ENCODE measurements at places on chromosomes 1 and 21.
A peak's percentile ranks its signal among the peaks of the same experiment; 100 is the strongest.

DNA sequence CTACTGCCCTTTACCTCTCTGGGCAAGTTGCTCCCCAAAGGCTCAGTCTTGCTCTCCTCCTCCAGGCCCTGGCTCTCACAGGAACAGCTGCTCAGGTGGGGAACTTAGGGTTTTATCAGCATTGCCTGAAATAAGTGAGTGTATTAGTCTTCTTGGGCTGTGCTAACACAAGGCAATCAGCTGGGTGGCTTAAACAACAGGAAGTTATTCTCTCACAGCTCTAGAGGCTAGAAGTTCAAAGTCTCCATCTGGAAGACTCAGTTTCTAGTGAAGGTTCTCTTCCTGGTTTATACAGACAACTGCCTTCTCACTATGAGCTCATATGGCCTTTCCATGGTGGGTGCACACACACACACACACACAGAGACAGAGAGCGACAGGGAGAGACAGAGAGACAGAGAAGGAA, 2.8 kb upstream of the CD1C start:
- no peak for DNase-seq

DNA sequence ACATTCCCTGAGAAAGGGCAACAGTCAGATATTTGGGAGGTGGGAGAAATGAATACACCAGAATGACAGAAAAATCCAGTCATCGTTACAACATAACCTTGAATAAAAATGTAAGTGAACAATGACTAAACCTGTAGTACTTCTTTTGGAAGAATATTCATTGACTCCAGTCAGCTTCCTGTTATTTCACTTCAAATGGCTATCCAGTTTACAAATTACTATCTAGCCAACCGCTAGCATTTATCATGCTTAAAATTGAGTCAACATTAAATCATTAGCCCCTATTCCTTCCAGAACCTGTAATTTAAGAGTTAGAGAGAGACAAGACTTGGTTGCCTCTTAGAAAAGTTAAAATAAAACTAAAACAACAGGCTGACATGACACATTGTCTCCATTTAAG, 33.6 kb downstream of the WLS start:
- no peak for DNase-seq

- DNase-seq, result no peak
These were observed 36.3 kb upstream of the FAM3B start for GRCh38 chr21:41280115-41280919.

DNA sequence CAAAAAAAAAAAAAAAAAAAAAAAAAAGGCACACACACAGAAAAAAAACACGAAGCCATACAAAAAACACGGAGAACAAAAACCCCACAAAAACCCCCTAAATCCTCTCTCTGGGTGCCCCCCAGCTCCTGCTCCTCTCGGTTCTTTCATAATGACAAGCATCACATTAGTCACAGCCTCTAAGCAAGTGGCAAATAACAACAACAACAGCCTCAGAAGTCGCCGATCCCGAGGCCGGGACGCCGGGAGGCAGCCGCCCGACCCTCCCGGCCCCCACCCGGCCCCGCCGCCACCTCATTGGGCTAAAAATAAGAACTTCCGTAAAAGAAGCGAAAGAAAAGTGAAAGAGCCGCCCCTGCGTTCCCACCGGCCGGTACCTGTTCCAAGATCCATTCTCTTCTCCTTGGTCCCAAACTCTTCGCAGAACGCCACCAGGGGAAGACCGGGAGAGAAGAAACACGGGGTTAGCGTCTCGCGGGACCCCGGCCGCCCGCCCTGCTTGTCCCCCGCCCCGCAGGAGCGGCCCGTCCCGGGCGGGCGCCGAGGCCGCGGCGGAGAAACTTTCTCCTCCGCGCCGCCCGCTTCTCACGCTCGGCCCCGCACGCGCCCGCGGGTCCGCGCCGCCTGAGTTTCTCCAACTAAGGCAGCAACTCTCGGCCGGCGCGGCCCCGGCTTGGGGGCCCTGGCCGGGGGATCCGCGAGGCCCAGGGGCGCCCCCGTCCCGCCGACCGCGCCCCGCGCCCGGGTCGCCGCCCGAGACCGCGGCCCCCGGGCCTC, 102.8 kb downstream of the CASZ1 start:
- DNase-seq, result no peak

DNA sequence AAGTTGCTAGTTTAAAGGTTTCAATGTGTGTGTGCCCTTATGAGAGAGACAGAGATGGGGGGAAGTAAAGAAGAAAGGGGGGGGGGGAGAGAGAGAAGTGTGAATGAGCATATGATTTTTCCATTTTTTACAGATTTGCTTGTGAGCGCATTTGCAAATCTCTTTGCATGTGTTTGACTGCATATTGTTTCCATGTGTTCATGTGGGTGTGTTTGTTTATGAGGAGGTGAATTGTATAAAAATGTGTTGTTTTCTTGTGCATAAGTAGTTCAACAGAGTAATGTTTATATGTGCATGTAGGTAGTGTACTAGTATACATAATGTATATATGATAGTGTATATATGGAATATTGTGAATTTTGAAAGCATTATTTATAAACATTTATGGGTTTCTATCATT, 205.9 kb upstream of the SPAG17 start:
- no peak for DNase-seq

- DNase-seq, result no peak
These were observed 82.3 kb downstream of the SSBP3 start for GRCh38 chr1:54323921-54324250.

GRCh38 chr1:28248273-28249012, 10.9 kb upstream of the SESN2 start:
- peak; percentile 61 for DNase-seq

DNA sequence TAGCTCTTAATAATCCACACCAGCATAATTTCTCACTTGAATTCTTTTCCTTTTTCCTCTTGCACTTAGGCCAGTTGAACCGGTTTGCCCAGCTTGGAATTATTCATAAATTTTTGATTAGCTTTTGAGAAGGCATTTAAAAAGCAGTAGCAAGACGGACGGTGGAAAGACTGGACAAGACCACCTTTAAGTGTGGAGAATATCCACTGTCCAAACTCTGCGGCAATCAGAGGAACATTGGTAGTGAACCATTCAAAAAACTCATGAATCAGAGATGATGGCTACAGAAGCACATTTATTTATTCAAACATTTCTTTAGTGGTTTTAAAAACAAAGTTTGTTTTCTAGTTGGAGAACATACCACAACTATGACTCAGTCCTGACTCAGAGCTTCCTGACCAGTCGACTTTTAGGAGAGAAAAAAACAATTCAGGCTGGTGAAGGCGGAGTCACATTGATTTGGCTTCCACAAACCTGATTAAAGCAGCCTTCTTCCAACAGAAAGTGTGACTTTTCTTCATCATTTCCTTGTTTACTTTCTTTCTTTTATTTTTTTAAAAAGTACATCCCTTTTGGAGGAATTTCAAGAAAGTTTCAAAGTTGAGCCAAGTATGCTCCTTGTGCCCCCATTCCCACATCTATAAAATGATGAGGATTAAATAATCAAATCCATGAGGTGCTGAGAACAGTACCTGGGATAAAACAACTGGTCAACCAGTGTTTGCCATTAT, 128.8 kb downstream of the ADSS2 start:
- DNase-seq, result peak; percentile 60

- peak; percentile 76 for DNase-seq
These were observed 57.6 kb downstream of the ABCA4 start for GRCh38 chr1:94063379-94063778.

DNA sequence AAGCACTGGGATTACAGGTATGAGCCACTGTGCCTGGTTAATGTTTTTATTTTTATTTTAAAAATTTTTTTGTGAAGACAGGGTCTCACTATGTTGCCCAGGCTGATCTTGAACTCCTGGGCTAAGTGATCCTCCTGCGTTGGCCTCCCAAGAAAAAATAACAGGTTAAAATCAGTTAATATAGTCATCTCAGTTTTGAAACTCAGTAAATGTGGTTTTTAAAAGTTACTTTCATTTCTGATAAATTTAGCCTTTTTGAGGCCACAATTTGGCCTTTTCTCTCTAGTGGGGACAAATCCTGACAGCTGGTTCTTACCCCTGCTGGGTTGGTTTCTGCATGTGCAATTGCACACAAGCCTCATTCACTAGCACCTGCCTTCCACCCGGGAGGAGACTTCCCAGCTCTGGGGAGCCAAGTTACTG, 13.3 kb downstream of the PMF1 start:
- no peak for DNase-seq

- no peak for DNase-seq
These were observed 36.2 kb downstream of the KCNN3 start for GRCh38 chr1:154833841-154834240.

DNA sequence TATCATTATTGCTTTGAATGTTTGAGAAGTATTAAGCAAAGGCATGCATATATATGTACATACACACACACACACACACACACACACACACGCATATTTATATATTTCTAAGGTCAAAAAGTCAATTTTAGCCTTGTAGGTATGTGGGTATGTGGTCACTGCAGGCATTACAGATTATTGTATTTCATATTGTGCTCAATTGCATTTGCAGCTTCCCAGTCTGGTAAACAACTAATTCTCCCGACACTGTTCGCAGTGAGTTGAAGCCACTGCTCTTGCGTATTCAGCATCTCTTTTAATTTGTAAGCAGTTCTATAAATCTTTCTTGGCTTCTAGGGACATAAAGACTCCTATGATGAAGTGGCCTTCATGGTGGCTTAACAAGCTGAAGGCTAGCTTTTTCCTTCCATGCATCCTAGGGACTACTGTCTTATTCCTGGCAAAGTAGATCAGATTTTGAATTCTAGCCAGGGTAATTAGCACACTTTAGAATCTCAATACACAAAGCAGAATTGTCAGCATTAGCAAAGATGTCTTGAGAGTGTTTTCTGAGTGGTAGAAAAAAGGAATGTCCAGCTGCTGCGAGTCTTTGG, 368.6 kb upstream of the NEGR1 start:
- DNase-seq, result no peak

GRCh38 chr1:203144661-203145060, 17.1 kb downstream of the ADORA1 start:
- DNase-seq, result peak; percentile 6

GRCh38 chr1:118117521-118117920, 67.5 kb downstream of the SPAG17 start:
- DNase-seq, result no peak

DNA sequence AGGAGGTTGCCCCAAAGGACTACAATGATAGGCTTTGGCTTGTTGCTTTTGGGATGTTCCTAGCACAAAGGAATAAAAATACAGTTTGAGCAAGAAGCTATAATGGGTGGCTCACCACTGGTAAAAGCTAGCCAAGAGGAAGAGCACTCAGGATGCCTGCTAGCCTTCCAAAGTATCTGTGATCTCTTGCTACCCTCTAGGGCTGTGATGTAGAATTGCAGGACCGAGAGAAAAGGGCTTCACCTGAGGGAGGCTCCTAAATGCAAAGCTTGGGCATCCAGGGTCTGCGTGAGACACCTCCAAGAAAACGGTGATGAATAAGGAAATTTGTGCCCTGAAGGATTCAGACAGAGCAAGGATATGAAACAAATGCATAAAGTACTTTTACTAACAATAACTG, 17.7 kb downstream of the IVL start:
- peak; percentile 18 for DNase-seq

DNA sequence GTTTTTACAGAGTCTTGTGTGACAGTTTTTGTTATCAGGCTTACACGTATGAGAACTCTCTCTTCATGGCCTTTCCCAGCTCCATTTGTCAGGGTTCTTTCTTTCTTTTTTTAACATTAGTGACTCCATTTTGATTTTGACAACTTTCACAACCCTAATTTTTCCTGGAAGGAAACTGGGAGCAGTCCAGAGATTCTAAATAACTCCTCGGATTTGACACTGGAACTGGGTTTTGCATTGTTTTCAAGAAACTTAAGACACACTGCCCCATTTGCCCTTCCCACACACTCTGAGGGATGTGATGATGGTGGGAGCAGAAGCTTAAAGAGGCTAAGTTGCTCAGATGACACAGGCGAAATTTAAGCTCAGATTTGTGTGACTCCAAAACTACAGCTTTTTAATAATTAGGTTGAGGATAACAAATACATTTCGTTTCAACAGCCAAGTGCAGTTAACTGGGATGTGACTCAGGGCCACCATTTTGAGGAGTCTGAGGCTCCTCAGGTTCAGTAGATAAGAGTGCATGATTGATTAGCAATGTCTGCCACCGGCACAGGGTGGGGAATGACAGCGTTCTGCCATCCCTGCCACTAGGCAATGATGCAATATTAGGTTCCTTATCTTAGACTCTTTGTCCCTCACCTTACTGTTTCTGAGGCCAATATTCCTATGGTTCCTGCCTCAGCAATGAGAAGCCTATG, 95.1 kb upstream of the ATP1A1 start:
- no peak for DNase-seq

DNA sequence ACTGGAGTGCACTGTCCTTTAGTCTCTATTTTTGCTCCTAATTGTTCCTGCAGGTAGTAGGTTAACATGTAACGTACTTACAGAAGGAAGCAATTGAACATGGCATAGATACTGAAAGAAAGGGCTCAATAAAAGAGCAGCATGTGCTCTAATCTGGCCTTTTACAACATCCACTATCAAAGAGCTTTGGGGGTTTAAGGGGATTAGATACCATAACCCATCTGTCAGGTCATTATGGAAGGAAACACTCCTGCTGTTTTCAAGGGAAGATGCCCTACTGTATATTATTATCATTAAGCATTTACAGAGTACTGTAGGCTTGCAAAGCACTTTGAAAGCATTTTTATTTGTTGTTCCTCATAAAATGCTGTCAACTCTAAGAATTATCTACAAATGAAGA, 152.8 kb downstream of the TTLL7 start:
- no peak for DNase-seq

DNA sequence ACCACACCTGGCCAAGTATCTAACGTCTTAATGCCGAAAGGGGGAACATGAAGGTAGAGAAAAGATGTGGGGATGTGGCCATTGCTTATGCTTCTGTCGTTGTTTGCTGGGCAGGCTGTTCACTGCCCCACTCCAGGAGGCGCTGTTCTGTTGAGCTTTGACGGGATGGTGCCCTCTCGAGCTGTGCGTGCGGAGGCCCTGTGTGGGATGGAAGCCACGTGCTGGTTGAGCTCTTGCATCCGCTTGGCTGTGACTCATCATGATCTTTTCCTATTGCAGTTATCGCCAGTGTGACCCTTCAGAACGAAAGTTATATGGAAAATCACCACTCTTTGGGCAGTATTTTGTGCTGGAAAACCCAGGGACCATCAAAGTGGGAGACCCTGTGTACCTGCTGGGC, 26.3 kb downstream of the MTARC1 start:
- no peak for DNase-seq

- no peak for DNase-seq
These were observed 103.2 kb upstream of the DYNLT5 start for GRCh38 chr1:66648901-66649595.

Measured in HepG2 (cell line).